ENCODE measurements at places on chromosomes 1 and 21.
A peak's percentile ranks its signal among the peaks of the same experiment; 100 is the strongest.

- no peak for DNase-seq
Measured at GRCh38 chr21:30479259-30479658, 908 bp downstream of the KRTAP19-1 start.

DNA sequence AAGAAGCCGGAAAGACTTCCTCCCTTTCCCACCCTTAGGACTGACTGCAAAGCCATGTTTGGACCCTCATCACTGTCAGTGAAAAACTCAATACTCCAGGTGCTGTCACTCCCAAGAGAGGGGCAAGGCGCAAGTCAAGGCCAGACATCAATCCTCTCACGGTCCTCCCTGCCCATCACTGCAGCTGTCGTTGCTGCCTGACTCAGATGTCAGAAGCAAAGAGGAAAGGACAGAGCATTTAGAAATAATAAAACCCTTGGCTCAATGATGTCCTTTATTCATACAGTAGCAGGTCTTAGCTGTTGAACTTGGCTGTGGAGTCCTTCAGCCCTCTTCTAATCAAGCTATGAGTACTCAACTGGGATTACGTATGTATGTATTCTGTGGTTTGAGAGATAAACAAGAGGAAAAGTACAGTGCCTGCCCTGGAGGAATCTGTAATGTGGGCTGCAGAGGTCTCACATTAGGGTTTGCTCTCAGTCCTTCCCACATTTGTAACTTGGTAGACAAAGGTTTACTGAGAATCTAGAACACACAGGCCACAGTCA is 13.5 kb downstream of the SUSD4 start:
- no peak for DNase-seq

GRCh38 chr1:172425339-172425738 is 4.9 kb downstream of the C1orf105 start:
- no peak for DNase-seq

GRCh38 chr1:233394860-233395717 is 67.6 kb downstream of the MAP3K21 start:
- peak; percentile 81 for DNase-seq

DNA sequence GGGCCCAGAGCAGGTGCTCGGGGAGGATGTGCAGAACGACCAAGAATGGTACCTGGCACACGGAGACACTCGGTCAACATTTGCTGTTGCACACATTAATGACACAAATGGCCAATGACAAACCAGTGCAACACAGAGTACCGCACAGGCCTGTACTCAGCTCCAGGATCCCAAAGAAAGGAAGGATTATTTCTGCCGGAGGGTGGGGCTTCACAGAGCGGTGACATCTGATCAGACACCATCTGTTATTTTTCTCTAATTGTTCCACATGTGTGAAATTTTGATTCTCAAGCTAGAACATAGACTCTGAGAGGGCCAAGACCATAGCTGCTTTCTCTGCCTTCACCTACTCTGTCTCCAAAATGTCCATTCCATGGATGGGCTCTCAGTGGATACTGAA is 100.4 kb downstream of the MRPL37 start:
- DNase-seq: no peak

DNA sequence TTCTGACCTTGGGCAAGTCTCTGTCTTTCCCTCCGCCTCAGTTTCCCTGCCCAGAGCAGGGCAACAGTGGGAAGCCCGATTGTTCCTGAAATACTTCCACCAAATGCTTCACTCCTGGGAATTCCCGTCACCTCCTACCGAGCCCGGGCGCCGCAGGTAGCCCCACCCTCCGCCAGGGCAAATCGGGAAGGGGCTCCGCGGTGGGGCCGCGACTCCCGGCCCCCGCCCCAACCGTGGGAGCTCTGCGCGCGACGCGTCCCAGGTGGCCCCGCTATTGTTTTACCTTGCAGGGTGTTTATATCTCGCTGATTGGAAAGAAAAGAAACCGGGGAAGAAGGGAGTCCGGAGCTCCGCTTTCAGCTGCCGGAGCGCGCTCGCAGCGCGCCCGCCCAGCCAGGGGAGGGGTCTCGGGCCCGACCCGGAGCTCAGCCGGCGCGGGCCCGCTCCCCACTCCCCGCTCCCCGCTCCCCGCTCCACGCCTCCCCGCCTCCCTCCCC is 407 bp downstream of the IGSF3 start:
- DNase-seq: no peak
